ENCODE measurements at places on chromosomes 12 and 14.
A peak's percentile ranks its signal among the peaks of the same experiment; 100 is the strongest.

DNA sequence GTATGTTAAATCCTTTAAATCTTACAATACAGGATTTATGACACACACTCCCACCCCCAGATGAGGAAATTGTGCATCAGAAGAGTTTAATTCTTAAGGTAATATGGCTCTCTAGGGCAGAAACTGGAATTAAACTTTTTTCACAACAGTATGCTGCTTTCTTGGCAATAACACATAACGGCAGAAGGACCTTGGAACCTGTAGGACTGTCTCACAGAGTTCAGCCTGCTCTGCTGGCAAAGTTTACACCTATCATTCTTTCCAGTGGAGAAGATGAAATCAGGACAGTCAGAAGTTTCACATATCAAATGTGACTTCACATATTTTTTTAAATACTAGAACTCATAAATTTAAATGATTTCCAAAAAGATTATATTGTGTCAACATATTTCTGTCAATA is 30.6 kb upstream of the MYF6 start:
- no peak for DNase-seq

DNA sequence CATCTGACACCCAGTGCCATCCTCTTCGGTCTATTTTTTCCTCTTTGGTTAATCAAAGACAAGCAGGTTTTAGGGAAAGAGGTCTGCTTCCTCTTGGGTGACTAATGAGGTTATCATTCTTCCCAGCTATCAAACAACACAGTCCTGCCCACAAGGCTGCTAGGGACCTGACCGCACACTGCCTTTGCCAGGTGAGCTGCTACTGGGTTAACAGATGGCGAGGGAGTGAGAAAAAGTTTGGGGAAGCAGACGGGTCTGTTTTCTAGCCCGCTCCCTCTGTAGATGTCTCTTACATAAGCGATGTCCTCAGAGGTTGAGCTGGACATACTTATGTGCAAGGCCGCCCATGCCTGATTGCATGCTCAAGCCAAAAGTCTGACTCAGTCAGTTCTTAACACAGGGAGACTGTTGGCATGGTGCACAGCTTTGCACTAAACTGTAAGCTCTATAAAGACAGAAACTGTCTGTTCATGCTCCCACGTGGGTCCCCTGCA is 94.1 kb downstream of the SLC15A4 start:
- no peak for DNase-seq

DNA sequence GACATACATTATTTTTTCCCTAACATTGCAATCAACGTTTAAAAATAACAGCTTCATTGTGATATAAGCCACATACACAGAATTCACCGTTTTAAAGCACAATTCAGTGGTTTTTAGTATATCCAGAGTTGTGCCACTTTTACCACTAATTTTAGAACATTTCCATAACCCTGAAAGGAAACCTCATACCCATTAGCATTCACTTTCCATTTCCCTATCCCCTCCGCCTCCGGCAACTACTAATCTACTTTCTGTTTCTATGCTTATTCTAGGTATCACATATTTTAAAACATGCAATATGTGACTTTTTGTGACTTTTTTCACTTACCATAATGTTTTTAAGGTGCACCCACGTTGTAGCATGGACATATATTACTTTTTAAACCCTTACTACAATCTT is 55.6 kb upstream of the ISM2 start:
- DNase-seq, result no peak

DNA sequence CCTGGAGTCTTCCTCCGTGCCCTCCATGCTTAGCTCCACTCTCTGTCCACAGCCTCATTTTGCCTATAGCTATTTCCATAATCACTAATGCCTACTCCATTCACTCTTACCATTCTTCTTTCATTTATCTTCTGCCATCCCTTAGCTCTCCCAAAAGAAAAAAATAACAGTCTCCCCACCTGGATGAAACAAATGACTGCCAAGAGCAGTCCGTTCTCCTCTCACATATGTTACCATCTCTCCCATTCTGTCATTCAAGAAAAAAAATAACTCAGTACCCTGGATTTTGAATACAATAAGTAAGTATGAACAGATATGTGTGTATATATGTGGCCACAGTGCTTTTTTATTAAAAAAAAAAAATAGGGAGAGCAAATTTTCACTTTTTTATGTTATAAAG is 13.2 kb downstream of the DUSP16 start:
- DNase-seq, result no peak

DNA sequence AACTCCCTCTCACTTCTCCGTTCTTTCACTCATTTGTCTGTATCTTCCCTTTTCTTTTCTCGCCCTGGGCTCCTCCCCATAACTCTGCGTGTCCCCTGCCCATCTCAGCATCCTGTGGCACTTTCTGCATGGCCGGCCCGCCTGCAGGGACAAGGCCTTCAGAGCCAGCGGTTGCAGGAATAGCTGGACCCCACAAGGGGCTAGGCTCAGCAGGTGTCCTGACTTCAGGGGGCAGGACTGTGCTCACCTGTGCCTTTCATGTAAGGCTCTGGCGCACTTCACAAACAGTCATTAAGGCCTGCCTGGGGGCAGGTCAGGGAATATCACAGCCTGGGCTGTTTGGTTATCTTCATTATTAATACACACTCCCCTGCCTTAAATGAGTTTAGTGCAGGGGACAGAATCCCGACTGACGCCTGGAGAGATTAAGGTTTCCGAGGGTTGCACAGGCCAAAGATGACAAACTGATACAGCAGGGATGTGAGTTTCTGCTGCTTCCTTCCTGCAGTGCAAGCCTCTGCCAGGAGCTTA is 768.8 kb upstream of the TBX3 start:
- no peak for DNase-seq

DNA sequence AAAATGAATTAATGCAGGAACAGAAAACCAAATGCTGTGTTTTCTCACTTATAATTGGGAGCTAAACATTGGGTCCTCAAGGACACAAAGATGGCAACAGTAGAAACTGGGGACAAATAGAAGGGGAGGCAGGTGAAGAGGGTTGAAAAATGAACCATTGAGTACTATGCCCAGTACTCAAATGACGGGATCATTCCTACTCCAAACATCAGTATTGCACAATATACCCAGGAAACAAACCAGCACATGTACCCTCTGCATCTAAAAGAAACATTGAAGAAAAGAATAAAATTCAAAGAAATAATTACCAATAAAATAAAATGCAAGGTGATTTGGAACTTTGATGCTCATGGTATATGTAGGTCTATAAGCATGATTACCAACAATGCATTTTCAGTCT is 110.8 kb downstream of the LMO3 start:
- DNase-seq, result no peak

GRCh38 chr12:125064492-125064891 is 743 bp upstream of the AACS start:
- no peak for DNase-seq

DNA sequence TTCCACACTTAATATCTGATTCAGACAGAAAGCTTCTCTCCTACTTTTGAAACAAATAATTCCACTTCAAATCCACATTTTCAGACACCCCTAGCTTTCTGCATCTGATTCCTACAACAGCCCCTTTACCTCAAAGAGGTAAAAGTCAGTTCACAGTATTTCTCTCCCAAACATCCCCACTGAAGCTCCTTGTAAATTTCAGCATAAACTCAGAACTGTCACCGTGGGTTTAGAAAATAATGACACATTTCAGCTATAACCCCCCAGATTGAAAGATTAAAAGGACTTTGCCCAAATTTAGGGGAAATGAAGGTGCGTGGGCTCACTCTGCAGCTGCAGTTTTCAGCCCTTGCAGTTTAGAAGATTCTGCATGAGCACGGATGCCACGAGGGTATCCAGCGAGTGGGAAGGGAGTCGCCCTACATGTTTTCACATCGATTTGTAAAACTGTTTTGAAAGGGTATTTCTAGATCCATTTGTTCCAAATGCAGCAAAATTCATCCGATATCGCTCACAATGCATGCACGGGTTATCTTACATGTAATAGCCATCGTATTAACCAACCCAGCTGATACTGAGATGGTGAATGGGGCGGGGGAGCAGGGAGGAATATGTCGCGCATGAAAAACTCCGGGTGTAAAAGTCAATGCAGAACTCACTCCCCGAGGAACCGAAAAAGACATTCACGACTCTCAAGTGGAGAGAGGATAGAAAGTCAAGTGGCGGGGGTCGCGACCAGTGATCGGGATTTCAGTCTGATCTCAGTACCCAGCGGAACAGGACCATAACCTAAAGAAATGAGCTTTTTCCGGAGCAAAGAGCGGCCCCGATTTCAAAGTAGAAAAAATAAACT is 5.0 kb upstream of the CCND2 start:
- peak; percentile 42 for DNase-seq

DNA sequence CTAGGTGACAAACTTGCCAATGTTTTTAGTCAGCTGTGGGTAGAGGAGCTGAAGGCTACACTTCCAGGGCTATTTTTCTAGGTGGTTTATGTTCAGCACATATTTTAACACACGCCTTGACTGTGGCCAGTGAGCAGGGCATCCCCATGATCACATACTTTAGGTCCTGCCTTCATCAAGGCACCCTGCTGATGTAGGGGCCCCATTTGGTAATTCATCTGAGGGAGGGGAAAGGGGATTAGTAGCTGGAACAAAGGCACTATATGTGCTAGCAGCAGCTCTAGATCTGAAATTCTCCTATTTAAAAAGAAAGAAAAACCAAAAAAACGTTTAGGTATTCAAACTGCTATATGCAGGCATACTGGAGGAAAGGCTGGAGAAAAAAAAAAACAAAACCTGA is 14.5 kb downstream of the EGLN3 start:
- DNase-seq, result no peak

DNA sequence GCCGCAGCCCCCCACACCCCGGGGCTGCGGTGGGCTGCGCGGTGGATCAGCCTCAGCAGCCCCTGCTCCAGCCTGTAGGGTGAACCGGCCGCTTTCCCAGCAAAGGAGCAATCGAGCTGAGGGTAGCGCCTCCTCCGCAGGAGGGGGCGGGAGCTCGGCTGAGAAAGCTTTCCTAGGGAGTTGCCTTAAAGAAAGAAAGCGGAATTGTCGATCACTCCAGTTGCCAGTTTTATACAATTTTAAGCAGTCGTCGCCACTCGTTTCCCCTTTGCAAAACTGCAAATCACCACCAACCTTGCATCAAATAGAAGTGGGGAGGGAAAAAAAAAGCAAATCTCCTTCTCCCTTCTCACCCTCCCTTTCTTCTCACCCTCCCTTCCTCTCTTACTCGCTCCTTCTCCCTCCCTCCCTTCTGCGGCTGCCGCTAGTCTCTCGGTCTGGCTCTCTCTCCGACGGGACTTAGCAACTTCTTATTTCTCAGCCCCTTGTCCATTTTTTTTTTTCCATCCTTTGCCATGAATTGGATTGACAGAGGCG is at the start of gene PDE3A:
PDE3A (plus strand) TSS at position 424 of the 537 bp plus-strand sequence. CDS start 748 bp downstream, outside the sequence.
- no peak for DNase-seq

- peak; percentile 24 for DNase-seq
Observed at GRCh38 chr12:6827982-6828780, at the start of gene P3H3. P3H3 (plus strand) TSS chr12:6828407; CDS start chr12:6828441, 34 bp downstream.

DNA sequence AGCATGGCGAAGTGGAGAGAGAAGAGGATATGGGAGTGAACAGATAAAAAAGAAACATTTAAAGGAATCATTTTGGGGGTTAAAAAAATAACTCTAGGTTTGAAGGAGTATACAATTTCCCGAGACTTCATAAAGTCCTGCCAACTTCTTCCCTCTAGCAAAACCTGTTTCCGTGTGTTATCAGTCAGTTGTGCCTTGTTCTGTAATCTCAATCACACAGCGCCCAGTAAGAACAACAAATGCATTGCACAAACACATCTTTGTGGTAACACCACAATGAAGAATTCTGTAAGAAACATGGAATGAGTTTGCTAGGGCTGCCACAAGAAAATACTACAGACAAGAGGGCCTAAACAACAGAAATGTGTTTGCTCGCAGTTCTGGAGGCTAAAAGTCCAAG is 144.7 kb upstream of the FUT8 start:
- DNase-seq, result no peak

GRCh38 chr12:93460902-93461301 is 6.4 kb upstream of the MRPL42 start:
- DNase-seq, result no peak

GRCh38 chr12:92019491-92020277 is 126.0 kb downstream of the BTG1 start:
- no peak for DNase-seq

DNA sequence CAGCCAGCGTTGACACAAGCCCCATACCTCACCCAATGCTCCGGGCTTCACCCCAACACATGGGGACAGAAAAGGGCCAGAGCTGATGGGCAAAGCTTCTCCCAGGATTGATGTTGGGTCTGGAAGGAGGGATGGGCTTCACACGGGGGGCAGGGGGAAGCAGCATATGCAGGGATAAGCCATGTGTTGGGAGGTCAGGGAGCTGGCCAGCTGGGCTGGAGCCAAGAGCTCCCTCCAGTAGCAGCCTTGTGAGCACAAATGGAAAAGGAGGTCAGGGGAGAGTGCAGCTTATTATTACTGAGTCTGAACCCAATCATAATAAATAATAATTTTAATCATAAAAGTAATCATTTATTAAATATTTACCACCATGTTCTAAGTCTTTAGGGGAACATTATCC is 9.3 kb downstream of the PLEKHD1 start:
- DNase-seq, result no peak

GRCh38 chr12:42468341-42468821 is 121.2 kb downstream of the PRICKLE1 start:
- no peak for DNase-seq

- no peak for DNase-seq
Observed at GRCh38 chr12:8145754-8146441, 10.9 kb upstream of the ZNF705A start.
